Activated CD8-positive, alpha-beta memory T cell treated with anti-CD3 and anti-CD28 coated beads for 1 hour (primary cell): ENCODE measurements at places on chromosomes 7 and 10.

DNA sequence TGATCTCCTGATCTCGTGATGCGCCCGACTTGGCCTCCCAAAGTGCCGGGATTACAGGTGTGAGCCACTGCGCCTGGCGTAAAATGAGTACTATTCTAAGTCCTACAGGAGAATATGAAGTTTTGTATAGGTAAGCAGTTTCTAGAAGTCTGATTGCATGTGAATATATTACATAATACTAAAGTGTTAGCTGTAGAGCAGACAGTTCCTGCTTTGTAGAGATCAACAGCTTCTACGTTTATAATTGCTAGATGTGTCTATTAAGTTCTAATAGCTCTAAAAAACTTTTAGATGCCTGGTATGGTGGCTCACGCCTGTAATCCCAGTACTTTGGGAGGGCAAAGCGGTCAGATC lies 8.5 kb downstream of the CRCP start:
- no peak for DNase-seq

- DNase-seq = no peak
Measured at GRCh38 chr10:113356794-113357680, 195.8 kb upstream of the HABP2 start.

- DNase-seq = no peak
Measured at GRCh38 chr10:131180086-131180485, 131.4 kb downstream of the TCERG1L start.

DNA sequence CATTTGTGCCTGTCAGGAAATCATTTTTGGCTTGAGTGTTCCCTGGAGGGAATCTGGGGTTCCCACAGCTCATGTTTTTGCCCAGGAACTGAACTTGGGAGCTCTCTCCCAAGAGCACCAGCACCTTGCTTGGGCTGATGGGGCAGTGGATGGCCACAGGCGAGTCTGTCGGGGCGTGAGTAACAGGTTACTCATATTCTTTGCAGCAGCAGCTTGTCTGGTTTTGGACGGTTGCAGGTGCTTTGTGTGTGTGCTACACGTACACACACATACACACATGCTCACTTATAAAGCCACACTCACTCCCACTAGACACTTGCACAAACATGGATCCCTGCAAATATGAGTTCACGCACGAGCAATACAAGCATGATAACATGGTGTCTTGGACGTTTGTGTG lies 2.9 kb upstream of the PALD1 start:
- no peak for DNase-seq

DNA sequence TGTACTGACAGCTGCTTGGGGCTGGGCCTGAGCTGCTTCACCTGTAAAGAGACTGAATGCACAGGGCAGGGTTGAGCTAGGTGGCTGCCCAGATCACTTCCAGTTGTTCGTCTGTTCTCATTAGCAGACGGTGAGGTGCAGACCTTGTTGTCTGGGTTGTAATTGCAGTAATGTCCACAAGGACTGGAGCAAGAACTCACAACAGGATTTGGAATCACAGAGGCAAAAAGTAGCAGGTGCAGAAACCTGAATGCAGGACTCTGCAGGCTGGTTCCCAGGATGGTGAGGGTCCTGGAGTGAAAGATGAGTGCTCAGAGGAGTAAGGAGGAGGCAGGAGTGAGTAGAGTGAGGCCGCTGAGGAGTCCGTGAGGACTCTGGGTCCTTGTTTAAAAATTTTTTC lies 9.2 kb downstream of the ZSCAN25 start:
- no peak for DNase-seq

DNA sequence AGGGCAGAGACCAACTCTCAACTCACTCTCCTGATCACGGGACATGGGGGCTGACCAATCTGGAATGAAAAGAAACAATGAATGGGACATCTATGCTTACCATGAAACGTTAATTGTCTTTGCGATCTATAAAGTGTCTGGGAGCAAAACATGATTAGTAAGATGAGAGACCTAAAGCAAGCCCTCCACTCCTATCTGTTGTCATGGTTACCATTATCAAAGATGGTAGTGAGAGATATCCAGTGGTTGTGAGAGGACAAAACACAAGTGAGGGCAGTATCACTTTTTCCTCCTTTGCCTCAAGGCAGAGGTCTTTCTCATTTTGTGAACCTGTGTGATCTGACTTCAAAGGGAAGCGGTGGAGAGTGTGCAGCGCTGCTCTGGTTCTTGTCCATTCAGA lies 130.1 kb downstream of the LSM5 start:
- no peak for DNase-seq

- no peak for DNase-seq
Measured at GRCh38 chr10:21521751-21522533, 3.5 kb downstream of the SKIDA1 start.

DNA sequence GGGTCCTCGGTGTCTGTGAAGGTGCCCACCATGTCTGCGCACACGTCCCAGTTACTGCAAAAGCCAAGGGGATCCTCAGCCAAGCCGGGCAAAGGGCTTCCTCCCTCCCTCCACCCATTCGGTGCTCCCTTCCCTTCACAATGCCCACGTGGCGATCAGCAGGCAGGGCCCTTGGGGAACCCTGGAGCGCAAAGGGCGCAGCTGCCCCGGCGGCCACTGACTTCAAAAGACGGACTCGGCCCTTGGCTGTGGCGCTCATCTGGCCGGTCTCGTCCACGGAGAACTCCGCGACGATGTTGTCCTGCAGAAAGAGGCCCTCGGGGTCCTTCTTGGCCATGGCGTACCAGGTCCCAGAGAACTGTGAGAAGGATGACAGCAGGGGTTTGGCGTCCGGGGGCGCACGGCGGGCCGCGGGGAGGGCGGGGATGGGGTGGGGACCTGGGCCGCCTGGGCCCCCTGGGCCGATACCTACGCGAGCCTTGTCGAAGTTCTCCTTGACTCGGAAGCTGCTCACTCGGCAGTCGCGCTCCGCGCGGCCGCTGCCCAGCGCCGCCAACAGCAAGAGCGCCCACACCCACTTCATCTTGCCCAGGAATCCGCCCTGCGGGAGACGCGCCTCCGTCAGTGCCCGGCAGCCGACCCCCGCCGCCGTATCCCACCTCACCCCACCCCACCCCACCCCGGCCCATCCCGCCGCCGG lies 439 bp downstream of the RBP4 start:
- no peak for DNase-seq

DNA sequence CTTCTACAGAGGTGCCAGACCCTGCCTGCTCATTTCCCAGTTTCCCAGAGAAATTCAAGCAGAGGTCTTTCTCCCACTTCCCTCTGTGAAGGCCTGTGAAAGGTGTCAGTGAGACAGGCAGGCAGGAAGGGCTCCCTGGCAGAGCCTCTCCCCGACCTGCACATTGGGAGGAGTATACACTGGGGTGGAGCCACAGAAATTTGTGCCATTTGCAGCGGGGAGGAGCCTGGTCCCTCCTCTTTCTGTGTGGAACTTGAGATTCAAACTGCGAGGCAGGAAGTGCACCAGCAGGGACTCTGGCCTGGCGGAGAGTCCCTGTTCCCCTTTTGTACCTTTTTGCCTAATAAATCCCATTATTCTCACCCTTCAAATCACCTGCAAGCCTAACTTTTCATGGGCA lies 54.6 kb upstream of the OPN4 start:
- DNase-seq = no peak

DNA sequence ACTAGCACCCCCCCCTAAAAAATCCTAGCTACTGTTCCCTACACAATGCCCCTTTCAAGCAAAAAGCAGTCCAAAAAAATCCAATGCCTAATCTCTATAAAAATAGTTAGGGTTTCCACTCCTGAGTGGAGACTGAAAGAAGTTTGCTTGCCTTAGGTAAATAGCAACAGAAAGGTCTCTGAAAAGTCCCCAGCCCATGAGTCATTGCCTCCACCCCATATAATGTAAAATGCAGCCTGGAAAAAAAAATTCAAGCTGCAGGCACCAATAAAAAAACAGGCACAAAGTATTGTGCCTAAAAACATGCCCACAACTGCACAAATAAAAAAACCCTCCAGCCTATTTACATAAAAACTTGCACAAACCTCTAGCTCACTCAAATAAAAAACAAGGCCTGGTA lies 47.5 kb downstream of the ZNF680 start:
- DNase-seq = no peak

DNA sequence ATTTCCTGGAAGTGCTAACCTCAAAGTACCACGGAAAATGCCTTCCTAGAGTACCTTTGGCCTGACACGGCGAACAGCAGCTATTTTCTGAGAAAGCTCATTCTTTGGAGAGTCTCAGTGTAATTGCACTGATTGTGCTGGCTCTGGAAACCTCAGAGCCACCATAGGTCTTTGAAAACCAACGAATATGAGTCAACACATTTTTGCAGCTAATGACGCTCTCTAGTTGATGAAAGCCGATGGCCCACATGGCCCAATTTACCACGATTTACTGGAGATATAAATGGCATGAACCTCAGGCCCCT lies 187.1 kb downstream of the ADARB2 start:
- no peak for DNase-seq

DNA sequence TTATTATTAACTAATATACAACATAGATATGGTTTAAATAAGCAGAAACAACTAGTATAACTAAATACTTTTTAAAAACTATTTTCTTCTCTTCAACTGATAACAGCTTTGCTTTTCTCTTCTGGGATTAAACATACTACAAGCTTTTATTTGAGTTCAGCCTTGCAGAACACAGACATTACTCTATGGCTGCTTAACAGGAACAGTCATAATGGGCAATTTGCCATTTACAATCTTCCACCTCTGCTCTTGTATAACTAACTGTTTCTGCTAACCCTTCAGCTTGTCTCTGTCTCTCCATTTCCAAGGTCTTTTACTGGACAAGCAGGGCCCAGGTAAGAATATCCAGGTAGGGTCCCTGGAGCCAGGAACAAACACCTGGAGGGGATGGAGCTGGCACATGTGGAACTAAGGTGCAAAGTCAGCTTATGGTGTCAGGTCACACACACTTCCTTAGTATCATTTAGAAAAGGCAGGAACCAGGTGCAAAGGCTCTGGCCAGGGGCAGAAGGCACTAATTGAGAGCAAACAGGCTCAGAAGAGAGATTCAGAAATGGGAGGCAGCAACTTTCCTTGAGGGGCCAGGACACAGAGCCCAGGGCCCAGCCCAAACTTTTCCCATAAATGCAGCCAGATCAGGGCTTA lies 93.1 kb downstream of the STRA8 start:
- no peak for DNase-seq

GRCh38 chr10:70350501-70350900 lies 31.9 kb downstream of the LRRC20 start:
- DNase-seq = no peak

DNA sequence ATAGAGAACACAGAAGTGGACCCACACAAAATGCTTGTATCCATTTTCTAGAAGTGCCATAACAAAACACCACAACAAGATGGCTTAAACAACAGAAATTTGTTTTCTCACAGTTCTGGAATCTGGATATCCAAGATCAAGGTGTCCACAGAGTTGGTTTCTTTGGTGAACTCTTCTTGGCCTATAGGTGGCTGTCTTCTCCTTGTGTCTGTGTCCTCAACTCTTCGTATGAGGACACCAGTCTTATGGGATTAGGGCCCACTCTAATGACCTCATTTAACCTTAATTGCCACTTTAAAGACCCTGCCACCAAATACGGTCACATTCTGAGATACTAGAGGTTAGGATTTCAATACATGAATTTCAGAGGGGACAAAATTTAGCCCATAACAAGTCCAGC lies 30.8 kb upstream of the C10orf71 start:
- DNase-seq = no peak

GRCh38 chr7:50937727-50938126 lies 155.0 kb upstream of the GRB10 start:
- DNase-seq = no peak

DNA sequence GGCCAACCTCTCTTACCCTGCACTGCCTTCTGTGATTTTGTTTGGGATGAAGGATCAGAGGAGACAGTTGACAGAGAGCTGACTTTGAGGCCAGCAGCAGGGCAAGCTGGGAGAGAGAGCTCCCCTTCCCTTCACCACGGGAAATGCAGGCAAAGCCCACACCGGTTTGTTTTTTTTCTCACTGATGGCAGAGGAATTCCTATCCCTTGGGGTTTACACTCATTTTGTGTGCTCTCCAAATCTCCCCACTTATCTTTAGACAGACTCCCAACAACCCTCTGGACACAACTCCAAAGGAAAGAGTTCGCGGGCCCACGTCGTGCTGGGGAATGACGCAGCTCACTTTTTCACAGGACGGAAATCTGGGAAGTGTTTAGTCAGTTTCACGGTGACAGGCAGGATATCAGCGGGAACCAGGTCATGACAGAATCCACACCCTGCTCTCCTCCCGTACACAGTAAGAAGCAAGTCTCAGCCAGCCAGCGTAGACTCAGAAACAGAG lies 68.3 kb upstream of the FAM171A1 start:
- DNase-seq = no peak

GRCh38 chr10:117550076-117550475 lies 7.5 kb downstream of the EMX2 start:
- DNase-seq = no peak

DNA sequence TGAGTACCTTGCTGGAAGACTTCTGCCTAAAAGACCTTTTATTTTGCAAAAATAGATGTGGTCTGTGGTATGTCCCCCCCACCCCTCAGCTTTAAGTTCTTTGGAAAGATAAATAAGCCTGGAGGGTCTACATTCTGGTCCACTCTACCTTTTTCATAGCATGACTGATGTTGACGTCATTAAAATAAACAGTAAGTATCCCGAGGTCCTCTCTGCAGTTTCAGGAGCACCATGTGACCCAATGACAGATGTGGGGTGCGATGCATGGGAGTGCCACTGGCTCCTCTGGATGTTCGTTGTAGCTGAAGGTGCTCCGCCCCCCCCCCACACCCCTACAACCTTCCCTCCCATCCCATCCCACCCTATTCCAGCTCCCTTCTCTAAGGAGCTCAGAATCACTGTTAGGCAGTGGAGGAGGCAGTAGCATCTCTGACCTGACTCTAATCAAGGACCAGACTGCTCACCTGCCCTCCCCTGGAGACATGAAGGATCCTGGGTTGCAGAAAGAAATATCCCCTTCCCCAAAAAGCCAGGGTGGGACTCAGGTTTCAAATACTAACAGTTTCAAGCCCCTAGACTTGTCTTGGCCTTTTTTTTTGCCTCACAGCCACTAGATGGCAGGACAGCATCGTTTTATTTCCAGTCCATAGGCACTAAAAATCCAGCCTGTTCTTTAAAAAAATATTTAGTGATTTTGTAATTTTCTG lies 25.1 kb downstream of the CASP7 start:
- no peak for DNase-seq

- no peak for DNase-seq
Measured at GRCh38 chr10:79898597-79899325, 50.1 kb downstream of the SFTPD start.

DNA sequence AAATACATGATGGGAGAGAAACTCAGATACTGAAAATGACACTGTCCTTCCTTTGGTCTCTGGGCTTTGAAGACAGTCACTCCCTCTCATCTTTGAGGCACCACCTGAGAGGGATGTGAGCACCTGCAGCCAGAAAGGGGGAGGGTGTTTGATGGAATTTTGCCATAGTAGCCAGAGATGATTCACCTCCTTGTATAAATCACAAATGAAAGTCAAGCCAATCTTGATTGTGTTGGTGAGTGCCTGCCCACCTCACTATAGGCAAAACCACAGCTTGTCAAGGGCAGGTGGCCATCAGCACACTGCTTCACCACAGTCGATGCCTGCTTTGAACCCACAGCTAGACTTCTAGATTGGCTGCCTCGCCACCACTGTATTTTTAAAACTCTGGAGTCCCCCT lies 48.2 kb downstream of the PON1 start:
- DNase-seq = no peak

- DNase-seq = no peak
Measured at GRCh38 chr7:158252837-158253669, 334.6 kb downstream of the PTPRN2 start.
